ENCODE measurements at places on chromosomes 12 and 14.

- DNase-seq = no peak
These were observed 37.4 kb upstream of the PSMA6 start for GRCh38 chr14:35254736-35255135.

- DNase-seq = peak; percentile 65
These were observed 2.9 kb downstream of the BCL11B start for GRCh38 chr14:99268810-99269707.

DNA sequence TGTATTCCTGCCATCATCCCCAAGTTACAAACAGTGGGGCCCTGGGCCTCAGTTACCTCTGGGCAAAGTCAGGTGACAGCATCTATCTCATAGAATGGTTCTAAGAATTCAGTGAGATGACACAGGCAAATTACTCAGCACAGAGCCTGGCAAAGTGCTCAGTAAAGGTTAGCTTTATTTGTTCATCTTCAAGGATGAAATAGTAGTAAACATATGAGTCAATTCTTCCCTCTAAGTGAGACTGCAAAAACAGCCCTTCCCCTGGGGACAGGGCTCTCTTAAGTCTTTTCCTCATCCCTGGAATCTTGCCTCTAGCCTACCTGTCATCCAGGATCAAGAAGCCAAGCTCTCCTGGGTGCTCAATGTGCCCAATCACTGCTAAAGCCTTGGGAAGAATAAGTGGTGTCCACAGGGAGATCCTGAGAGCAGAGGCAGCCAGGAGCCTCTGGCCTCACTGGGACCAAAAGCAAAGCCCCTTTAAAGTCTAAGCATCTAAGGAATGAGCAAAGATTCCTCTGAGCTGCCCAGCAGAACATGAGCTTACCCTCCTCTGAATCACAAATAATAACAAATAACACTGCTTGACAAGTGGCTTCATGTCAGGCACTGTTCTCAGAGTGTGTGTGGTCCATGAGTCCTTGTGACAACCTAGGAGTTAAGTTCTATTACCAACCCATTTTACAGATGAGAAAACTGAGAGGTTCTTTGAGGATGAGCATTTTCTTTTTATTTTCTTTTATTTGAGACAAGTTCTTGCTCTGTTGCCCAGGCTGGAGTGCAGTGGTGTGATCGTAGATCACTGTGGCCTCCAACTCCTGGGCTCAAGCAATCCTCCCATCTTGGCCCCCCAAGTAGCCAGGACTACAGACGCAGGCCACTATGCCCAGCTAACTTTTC, 12.1 kb downstream of the NUAK1 start:
- no peak for DNase-seq

DNA sequence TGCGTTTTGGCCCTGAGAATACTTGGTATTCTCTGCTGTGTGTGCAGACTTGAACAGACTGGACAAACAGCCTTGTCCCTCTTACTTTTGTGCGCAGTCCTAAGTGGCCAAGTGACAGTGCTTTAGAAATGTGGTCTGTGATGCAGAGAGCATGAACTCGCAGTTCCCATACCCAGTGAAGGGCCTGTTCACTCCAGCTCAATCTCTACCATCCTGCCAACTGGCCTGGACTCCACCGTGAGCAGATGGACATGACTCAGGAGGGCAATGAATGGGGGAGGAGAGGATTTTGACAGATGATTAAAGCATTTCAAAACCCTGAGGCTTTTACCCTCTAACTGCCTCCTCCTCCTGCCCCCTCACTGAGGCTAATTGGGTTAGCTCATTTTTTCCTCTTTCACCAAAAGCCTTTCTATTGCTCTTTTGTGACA, 62.5 kb upstream of the PYGL start:
- no peak for DNase-seq

- DNase-seq = no peak
These were observed 485.4 kb downstream of the NAV3 start for GRCh38 chr12:78316136-78316535.

DNA sequence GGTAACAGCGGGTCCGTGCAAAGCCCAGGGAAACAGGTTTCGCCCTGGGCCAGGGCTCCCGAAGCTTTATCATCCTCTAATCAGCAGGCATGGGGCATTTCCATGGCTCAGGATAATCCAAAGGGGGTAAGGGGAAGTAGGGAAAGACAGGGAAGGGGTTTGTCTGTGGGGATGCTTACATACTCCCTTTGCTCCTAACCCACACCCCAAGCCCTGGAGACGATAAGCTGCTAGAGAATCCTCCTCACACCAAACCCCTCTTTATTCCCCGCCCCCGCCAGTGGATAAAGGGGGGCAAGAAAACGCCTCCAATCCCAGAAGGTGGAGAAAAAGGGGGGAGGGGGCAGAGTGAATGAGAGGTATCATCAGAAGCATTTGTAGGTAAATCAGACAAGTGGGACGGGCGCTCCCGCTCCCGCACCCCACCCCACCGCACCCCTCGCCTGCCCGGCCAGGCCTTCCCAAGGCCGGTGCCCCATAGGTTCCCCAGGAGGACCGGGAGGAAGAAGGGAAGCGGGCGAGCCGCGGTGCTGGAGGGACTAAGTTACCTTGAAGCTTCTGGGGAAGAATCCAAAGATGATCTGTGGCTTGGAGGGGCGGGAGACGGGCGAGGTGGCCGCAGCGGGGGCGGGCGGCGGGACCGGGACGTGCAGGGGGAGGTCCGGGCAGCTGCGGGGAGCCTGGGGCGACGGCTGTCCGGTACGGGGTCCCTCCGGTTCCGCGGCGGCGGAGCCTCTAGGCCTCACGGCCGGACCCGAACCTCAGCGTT, 762 bp downstream of the PPP2R5E start:
- DNase-seq = no peak

GRCh38 chr14:61523751-61524150, 171.6 kb upstream of the HIF1A start:
- DNase-seq = no peak

DNA sequence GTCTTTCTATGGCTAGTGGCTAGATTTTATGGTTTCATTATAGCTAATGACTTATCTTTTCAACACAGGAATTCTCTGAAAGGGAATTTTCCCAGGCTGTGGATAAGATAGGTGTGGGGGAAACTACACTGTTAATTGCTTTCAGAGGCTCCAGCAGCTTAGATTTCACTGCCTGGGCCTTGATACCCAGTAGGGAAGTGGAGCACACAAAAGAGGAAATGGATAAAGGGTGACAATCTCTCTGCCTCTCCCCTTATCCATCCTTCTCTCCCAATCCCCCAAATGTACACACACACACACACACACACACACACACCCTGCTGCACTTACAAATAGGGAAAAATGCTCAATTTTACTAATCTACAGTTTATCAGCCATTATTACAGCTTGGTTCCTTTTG, 19.1 kb downstream of the SIX4 start:
- no peak for DNase-seq
